Sigmoid colon (tissue), 7 donors: ENCODE measurements at places on chromosomes 12 and 14. TPM values are rescaled to one million over a fixed set of nuclear protein-coding genes. Genes with fewer than 3 reads are reported as not detected.

TMTC2 gene
- polyA plus RNA-seq = 2.4 TPM

- DNase-seq = no peak
Observed at GRCh38 chr12:107328442-107329133, 235.2 kb upstream of the CRY1 start.

DNA sequence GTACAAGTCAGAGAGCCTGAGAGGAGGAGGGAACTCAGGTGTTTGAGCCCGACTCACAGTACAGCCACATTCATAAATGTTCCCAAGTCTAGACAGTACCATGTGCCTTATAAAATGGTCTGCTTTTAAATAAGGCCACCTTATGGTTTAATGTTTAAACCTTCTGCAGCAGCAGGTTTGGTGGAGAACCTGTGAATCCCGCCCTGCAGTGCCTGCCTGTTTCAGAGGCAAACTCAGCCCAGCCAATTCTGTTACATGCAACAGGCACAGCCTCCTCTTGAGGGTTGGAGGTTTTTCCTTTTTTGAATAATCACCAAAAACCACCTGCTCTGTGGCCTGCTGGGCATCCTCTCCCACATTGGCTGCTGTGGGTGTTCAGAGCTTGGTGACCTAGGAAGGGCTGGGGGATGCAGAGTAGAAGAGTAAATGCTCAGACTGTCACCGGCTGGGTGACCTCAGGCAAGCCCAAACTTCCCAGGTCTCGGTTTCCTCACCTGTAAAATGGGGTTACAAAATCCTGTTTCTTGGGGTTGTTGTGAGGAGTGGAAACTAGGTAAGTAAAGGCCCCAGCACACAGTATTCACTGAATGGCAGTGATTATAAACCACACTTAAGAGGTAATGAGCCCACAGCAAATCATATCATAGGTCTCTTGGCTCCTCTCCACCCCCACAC, 28.0 kb downstream of the NUAK1 start:
- peak; percentile 21 for DNase-seq

DNA sequence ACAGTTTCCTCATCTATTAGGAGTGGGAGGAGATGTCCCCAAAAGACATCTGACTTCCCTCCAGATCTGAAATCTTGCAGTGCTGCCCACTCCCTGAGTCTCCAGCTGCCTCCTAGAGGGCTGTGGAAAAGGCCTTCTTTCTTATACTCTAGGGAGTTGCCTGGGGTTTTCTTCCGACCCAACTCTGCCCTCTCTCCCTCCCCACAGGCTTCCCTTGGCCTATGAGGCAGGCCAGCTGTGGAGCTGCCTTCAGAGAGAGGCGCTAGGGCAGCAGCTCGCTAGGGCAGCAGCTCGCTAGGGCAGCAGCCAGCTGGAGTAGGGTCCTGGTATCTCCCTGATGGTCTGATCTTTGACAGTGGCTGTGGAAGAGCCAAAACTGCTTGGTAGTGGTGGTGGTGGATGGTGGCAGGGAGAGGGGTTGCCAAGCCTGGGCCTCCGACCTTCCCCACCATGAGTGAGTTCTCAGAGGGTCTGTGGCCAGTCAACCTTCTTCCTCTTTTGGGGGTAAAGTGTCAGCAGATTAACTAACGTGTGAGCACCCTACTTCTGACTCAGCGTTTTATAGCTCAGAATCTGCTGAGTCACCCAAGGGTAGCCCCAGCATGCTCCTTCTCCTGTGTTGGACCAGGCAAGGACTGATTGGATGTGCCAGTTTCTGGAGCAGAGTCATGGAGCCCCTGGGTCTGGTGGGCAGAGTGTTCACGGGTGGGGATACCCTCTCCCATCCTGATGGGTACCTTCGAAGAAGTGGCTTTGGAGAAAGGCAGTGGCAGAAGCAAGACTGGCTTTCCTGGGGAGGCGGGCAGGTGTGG, 2.3 kb downstream of the SLC48A1 start:
- DNase-seq = peak; percentile 69

DNA sequence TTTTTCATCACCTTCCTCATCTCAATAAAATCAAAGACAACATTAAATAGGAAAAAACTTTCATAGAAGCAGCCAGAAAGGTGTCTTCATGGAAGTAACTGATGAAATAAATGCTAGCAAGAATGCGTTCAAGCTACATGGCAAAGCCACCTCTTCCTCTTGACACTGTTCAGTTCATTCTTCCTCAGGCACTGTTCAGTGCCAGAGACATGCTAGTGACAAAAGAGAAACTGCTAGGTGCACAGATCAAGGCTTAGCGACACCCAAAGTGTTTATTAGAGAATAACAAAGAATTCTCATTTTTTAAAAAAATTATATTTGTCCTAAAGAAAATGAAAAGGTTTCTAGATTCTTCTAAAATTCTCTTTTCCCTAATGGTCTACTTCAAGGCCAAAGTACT, 7.2 kb downstream of the SLC11A2 start:
- no peak for DNase-seq

GRCh38 chr12:89975574-89975973, 266.9 kb upstream of the ATP2B1 start:
- no peak for DNase-seq
